ENCODE measurements at places on chromosomes 5 and 9.

DNA sequence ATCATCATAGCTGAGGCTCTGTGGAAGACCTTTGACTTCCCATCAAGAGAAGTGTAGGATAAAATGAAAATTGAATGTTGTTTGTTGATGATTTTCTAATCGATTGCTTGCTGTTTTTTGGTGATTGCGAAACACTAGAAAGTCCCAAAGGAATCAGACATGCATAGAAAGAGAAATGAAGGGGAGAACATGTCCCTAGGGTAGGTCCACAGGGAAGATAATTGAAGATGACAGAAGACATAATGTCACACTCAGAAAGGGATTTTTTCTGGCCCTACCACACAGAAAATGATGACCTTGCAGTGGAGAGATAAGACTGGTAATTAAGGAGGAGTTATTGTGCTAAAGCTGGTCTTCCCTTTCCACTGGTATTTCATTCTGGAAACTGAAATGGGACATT, 62.8 kb downstream of the INSYN2B start:
- DNase-seq: no peak

DNA sequence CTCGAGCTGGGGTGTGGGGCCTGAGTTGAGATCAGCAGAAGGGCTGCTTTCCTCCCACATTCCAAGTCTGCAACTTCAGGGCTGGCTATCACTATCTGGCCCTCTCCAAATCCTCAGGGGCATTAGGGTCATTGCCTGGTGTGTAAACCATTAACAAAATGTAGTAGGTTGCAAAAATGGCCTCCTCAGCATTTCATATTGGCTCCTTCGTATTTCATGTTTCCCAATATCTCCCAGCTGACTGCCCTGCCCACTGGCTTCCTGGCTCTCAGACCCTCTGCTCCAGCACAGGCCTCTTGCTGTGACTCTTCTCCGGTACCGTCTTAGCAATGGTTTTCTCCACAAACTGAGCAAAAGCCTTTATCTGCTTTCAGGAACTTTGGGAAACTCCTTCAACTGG, 113.8 kb downstream of the GADD45G start:
- DNase-seq: no peak

DNA sequence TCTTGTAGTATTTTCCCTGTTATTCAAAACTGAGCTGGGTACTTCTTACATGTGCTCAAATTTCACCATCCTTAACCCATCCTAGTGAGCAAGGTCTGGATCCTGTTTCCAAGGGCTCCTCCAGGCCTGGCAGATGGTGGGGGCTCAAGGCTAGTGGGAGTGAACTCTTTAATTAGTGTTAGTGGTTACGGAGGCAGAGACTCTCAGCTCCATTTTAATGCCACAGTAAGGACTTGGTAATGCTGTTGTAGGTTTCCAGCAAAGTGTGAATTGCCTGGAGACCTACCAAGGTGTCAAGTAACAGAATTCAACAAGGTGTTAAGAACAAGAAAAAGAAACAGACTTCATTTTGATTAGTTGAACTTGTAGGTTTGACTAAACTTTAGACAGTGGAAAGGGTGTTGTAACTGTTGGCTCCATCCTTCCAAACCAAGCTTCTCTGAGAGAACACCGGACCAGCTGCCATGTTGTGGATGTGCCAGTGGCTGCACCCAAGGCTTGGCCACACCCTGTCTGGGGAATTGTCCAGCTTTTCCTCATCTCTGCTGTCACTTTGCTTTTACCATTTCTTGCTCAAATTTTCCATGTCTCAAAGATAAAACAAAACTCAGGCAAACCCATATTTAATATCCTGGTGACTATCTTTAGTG, 98.7 kb downstream of the ADCY2 start:
- DNase-seq: no peak

DNA sequence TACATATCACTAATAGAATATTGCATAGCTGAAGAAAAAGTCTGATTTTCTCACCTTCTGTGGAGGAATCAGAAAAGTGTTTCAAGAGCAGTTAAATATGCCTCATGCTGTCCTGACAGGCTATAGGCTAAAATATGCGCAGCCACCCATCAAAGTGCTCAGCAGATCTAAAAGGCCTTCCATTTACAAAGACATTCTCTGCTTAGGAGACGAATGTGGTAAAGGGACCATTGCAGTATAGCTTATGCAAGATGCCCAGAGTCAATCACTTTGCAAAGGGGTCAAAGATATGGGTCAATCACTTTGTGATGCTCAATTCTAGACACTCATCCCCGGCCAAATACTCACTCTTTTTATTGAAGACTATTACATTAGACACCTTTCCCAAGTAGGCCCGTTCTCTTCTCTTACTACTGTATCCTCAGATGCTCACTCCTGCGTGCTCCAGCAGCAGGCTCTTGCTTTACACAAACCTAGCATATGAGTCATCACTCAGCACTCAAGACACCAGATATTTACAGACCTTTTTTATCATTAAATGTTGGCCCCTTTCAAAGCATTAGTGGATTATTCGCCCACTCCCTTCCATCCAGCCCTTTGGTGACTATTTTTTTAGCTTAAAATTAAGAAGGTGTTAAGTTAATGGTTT, 568.2 kb upstream of the CDH18 start:
- no peak for DNase-seq

DNA sequence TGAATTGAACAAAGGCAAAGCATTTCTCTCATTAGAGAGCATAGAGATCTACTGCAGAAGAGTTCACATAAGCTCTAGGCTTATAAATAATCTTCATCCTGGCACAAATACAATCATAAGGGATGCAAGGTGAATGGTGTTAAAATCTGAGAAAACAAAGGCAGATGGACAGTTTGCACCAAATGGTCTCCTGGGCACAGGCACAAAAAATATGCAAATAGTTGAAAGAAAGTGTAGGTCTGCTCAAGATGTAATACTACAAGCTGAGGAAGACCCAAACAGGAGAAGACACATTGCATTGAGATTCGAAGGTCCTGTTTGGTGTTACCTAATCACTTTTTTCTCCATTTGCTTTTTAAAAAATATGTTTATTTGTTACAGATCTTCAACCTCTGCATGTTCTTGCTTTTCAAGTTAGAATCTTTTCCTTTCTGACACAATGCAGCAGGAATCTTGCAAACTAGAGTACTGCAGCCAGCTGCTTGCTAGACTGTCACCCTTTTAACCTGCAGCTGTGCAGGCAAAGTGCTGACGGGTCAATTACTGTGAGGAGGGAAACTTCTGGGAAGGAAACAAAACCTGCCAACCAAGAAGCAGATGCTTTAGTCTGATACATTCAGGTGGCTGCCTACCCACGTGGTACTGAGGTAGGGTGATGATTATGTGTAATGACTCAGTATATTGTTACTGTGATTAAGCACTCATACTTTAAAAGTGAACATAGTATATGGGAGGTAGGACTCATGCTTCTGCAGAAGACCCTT, 1048.6 kb upstream of the SEMA6A start:
- no peak for DNase-seq

- DNase-seq: no peak
Measured at GRCh38 chr5:32274548-32275395, 38.0 kb downstream of the MTMR12 start.

DNA sequence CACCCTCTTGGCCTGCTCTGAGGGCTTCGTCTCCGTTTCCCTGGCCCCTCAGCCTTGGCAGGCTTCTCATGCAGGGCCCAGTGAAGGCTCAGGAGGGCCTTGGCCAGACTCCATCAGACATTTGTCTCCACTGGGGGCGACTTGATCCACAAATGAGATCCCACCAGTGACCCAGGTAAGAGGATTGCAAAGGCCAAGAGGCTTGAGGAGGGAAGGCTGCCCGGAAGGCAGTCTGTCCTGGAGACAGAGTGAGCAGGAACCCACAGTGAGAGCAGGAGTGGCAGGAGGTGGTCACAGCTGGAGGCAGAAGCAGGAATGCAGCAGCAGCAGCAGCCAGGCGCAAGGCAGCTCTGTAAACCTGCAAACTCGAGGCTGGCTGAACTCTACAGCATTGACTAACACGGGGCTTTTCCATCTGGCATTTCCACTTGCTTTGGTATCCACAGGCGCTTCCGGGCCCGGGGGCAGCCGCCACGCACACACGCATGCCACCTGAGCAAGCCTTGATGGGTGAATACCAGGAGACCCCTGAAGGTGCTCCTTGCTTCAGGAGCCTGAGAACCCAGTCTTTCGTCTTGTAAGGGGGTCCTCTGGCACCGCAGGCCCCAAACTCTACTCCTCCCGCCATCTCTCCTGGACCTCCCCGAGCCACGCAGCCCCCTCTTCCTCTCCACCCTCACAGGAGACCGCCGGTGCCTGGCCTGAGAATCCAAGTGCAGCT, 14.7 kb downstream of the MGAT1 start:
- DNase-seq: no peak

GRCh38 chr5:100188339-100188738, 346.8 kb upstream of the FAM174A start:
- DNase-seq: no peak

GRCh38 chr9:4170231-4170630, 129.6 kb downstream of the GLIS3 start:
- no peak for DNase-seq

DNA sequence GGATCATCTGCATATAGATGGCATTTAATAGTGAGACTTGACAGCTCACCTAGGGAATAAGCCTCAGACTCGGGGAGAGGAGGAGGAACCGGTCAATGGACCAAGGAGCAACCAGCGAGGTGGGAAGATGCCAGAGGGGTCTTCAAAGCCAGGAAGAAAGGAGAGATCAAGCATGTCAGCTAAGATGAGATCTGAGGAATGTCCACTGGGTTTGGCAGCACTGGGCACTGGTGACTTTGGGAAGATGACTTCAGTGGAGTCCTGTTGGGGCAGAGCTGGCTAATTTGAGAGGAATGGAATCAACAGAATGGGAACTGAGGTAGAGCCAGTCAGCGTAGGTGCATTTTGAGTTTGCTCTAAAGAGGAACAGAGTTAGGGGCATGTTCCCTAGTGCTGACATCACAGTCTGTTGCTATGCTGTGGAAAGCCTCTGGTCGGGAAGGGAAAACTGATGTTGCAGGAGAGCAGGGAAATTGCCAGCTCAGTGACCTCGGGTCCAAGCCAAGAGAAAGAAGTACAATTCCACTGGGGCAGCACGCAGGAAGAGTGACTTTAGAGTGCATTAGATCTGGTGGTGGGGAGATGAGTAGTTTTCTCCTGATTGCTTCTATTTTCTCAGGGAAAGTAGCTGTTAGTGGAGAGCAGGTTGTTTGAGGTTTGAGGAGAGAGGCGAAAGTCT, 56.9 kb downstream of the ZNF618 start:
- no peak for DNase-seq

- DNase-seq: no peak
Measured at GRCh38 chr9:120970244-120970643, 43.6 kb upstream of the TRAF1 start.

DNA sequence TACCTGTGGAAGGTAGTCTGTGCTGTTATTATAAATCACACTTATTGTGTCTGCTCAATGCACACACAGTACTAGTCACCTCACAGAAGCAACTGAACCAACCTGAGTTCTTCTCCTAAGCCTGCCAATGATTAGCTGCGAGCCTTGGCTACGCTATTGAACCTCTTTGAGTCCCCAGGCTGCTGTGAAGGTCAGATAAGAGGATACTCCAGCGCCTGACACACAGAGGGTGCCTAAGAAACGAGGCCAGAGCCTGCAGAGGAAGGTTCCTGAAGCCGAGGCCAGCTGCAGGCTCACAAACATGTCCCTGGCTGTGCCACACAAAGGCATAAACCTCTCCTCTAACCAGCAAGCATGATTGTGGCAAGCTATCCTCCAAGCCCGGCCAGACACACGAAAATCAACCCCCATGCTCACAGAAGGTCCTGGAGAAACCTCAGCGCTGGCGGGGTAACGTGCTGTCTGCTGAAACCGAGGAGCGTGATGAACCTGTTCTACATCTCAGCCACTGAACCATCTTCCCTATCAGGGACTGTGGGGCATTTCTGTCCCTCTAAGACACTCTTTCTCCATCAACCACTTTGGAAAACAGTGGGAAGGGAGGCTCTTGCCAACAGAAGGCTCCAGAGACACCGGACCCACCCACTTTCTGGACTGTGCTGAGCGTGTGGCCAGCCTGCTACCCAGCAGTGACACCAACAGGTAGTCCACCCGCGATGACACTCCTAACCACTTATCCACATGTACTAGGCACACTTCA, 53.2 kb upstream of the SLC25A51 start:
- DNase-seq: no peak

DNA sequence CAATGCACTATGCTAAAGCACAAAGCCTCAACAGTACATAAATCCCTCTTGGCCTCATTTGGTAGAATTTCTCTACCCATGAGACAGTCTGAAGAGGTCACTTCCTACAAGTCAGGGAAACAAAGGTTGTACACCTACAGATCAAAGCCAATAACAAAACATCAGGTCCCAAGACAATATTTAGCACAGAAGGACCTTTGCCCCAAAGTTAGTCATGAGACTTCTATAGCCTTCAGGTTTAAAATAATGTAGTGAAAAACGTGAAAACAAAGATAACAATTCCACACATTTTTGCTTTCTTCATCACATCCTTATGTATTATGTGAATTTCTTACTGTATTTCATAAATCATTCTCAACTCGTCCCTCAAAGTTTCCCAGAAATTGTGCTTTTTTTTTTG, 15.8 kb downstream of the AFF4 start:
- no peak for DNase-seq

DNA sequence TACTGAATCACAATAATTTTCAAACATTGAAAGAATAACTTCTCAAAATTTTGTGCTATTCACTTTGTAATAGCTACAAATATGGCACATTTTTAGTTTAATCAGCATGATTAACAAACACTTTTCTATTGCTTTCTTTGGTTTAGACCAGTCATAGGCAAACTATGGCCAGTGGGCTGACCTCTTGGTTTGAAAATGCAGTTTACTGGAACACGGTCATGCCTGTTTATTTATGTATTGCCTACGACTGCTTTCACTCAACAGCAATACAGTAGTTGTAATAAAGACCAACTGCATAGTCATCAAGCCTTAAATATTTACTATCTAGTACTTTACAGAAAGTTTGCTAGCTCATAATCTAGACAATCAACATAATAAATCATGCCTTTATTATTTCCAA, 810.8 kb downstream of the TLE1 start:
- DNase-seq: no peak

- DNase-seq: no peak
Measured at GRCh38 chr5:148255456-148255855, 13.1 kb upstream of the SPINK13 start.

DNA sequence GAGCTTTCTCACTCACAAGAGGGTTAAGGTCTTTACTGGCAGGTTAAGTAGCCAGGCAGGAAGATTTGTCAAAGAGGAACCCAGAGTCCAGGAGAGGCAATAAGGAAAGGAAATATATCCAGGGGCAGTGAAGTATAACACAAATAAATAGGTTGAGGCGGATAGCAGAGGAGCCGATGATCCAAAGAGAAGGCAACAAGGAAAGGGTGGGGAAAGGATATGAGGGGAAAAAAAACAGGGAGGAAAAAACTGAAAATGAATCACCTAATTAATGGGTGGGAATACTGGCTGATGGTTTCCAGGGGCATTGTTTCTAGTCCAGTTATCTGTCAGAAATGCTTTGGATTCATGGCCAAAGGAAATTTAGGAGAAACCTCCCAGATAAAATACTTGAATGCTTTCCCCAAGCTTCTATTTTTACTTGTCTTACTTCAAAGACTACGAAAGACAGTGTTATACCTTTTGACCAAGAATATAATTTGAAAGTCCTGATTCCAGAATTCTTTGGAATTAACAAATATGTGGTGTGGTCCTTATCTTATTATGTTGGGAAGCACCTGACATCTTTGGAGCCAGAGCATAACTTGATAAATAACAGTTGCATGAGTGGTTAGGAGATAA, 146.5 kb downstream of the AOPEP start:
- DNase-seq: no peak

Measured in activated CD4-positive, alpha-beta T cell treated with anti-CD3 and anti-CD28 coated beads, Interleukin-2, amount 50 U/mL, for 16 hours (primary cell).